Forelimb muscle (tissue), 1 donor: ENCODE measurements at places on chromosomes 6 and 20.

DNA sequence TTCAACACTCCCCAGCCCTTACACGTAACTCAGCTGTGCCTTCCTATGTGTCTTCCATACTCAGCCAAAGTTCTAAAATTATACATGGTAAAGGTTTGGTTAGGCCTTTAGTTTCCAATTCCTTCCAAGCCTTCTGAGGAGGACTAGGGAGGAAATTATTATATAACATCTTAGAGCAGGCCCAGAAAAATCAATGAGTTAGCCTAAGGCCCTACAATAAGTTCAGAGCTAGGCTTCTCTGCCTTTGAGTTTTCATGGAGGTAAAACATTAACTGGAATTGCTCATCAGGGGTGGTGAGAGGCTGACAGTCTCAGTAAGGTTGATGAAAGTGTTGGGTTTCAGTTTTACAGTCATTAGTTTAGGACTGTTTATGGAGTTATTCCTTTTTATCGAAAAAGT, 286.0 kb downstream of the ADGB start:
- DNase-seq = no peak

- no peak for DNase-seq
Measured at GRCh38 chr6:166764473-166765233, 137.6 kb upstream of the RPS6KA2 start.

DNA sequence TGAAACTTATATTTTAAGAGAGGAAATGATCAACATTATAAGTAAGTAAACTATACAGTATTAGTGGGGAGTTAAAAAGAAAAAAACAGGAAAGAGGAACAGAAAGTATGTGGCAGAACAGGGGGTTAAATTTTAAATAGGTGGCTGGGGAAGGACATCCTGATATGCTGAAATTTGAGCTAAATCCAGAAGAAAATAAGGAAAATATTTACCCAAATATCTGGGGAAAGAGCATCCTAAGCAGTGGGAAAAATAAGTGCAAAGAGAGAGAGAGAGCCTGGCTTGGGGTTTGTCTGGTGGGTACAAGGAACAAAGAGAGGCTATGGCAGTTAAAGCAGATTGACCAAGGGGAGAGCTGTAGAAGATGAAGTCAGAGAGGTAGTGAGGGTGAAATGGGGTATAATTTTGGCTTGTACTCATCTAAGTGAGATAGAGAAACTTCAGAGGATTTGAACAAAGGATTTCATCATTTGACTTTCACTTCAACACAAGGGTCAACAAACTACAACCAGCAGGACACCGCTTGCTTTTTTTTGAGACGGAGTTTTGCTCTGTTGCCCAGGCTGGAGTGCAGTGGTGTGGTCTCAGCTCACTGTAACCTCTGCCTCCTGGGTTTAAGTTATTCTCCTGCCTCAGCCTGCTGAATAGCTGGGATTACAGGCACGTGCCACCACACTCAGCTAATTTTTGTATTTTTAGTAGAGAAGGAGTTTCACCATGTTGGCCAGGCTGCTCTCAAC, 328.4 kb upstream of the CNR1 start:
- no peak for DNase-seq

GRCh38 chr6:138044458-138044857, 62.8 kb downstream of the PERP start:
- no peak for DNase-seq

GRCh38 chr6:36141091-36141490, 10.8 kb downstream of the MAPK13 start:
- DNase-seq = no peak

- no peak for DNase-seq
Measured at GRCh38 chr6:29938746-29939508, 3.4 kb upstream of the HLA-A start.

GRCh38 chr6:168124921-168125320, 45.9 kb upstream of the FRMD1 start:
- DNase-seq = no peak

- no peak for DNase-seq
Measured at GRCh38 chr6:68040780-68041179, 594.3 kb upstream of the ADGRB3 start.

- no peak for DNase-seq
Measured at GRCh38 chr6:26571592-26572296, 25.0 kb upstream of the ABT1 start.

GRCh38 chr6:160929831-160930230, 61.7 kb upstream of the MAP3K4 start:
- no peak for DNase-seq

DNA sequence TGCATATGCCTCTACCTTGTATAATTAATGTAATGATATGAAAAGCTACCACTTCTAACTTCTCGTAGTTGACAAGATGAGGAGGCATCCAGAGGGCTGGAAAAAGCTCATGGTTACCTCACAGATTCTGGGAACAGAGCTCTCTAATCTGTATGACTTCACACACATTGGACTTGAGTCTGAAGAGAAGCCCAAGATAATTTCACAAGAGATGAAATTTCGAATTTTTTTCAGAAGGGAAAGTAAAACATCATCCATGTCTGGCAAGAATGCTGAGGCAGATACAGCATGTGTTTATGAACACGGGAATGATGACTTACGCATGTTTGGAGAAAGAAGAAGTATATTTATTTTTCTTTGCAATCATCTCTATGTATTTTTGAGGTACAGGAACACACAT, 141.8 kb upstream of the TENT5A start:
- DNase-seq = peak; percentile 67

- no peak for DNase-seq
Measured at GRCh38 chr6:109496036-109496772, 13.2 kb upstream of the ZBTB24 start.

DNA sequence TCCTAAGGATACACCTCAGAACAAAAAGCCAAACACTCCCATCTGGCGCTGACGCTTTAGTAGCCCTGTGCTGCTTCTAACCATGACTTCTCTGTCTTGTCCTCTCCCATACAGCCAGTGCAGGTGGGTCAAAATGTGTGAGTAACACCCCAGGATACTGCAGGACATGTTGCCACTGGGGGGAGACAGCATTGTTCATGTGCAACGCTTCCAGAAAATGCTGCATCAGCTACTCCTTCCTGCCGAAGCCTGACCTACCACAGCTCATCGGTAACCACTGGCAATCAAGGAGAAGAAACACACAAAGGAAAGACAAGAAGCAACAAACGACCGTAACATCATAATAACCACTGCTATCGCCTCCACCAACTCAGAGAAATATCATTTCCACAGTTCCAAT, 1.4 kb downstream of the DEFB132 start:
- DNase-seq = no peak

GRCh38 chr20:41984031-41984430, 365.9 kb upstream of the CHD6 start:
- no peak for DNase-seq

- DNase-seq = no peak
Measured at GRCh38 chr20:14955399-14955798, 618.0 kb upstream of the FLRT3 start.

DNA sequence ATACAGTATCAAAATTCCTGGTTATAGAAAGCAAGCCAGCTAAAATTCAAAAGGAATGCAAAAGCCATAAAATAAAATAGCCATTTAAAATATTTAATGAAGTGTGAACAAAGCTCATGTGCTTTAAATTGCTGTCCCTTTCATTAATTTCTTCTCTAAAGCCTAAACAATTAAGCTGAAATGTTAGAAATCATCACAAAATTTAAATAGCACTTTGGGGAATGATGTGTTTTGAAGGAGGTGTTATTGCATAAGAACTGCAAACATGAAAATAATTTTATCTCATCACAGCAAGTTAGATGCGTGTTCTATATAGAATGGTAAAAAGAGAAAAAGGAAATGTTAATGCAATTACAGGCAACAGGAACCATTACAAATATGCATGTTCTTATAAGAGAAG, 111.0 kb downstream of the RIMS1 start:
- no peak for DNase-seq

DNA sequence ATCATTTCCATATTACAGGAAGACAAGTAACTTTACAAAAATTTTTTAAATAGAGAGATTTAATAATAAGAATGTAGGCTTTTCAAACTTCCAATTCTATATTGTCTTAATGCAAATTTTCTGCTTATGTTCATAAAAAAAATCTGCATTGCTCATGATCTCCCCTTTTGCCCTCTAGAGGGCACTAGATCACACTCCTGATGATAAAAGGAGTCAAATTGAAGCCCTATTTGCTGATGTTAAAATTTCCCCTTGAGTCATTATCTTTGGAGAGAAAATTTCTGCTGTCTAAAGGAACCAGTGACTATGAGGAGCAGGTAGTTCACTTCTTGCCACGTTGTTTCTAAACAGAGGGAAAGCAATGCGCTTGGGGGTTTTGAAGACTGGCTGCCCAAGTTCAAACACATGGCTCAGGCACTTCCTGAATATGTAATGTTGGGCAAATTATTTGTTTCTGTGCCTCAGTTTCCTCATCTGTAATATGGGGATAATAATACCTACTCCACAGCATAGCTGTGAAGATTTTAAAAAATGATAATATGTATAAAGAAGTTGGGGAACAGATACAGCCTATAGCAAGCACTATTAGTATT, 874.2 kb downstream of the TFAP2A start:
- no peak for DNase-seq

GRCh38 chr20:26169506-26169905, 472.9 kb upstream of the ZNF337 start:
- no peak for DNase-seq

DNA sequence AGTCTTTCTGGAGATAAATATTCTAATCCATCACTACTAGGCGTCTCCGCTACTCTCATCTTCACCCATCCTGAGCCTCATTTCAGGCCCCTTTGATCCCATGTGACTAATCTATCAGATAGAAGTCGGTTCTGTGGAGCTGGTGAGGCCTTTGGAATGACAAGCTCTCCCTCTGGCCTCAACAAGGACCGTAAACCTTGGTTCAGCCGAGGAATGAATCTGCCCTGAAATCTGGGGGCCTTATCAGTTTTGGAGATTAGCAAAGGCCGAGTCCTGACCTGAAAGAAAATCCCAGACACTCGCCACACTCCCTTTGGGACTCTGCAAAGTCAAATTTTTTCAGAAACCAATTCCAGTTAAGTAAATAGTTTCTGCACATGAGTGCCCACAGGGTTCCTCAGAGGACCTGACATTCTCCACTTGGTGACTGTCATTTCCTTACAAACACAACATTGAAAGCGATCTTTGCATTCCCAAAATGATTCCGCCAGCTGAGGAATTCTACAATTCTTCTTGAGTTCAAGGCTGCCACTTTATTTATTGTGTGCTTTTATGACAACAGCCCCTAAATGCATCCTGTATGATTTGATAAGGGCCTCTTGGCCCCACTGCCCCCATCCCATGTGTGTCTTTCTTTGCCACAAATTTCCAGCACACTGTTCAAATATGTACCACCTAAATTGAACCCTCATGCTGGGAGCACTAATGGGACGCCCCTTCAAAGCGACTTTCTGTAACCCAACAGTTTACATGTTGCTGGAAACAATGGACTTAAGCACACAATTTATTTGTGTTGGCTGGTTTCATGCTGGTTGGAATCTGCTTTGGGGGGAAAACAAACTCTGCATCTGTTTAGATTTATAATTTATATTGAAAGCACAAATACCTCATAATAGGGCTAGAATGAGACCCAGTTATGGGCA, 10.0 kb upstream of the RIPOR3 start:
- DNase-seq = no peak

DNA sequence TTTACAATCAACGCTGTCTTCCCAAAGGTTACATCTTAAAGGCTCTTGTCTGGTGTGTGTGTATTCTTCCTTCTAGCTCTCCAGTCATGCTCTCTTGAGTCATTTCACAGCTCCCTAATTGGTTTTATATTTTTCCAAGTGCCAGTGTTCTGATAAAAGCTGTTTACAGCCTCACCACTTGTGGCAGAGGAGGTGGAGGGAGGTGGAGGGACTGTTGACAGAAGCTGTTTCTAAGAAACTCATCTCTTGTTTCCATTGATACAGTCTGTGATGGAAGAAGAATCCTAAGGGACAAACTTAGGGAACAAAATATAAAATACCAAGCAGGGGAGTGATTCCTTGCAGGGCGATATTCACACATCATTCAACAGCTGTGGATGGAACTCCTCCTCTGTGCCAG, 64.0 kb downstream of the QRSL1 start:
- no peak for DNase-seq

DNA sequence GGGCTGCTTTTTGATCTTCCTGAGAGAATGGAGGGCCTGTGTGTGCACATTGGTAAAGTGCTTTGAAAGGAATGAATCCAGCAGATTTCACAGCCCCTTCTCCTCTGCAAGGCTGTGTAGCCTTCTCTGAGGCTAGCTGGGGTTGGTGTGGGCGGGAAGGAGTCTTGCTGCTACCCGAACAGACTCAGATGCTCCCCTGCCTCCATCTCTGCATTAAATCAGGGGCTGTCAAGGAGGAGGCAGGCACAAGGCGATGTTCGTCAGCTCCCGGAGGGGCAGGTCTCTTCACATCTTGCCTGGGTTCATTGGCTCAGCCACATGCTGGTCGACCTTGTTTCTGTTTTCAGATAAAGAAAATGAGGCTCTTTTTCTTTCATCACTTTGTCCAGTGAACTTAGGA, 291.5 kb upstream of the SULF2 start:
- DNase-seq = no peak

DNA sequence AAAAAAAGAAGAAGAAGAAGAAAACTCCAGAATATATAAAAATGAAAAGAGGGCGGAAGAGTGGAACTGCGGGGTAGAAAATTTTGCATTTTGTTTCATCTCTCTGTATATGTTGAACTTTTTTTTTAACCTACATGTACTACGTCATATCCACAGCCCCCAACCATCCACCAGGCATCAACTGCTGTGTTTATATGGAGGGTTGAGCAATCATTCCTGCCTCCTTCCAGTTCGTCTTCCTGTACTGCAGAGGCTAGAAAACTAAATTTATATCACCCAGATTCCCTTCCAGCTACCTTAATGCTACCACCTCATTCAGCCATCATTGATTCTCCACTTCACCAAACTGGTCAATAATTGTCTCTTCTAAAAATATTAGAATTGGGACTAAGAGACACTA, 9.5 kb upstream of the SIGLEC1 start:
- no peak for DNase-seq

DNA sequence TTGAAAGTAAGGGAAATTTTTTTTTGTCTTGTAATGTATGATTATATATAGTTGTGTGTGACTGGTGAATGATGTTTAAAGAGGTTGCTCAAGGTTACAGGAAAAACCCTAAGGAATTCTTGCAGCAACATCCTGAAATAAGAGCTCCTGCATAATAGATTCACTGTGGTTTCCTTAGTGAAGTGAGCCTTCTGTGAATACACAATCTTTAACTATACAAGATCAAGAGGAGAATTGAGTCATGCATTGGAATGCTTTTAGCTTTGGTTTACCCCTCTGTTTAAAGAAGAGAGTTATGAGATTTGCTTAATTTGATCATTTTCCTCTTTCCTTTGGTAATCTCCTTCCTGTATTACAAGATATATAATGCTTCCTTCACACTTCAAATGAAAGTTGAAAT, 141.6 kb upstream of the EYA4 start:
- DNase-seq = no peak

DNA sequence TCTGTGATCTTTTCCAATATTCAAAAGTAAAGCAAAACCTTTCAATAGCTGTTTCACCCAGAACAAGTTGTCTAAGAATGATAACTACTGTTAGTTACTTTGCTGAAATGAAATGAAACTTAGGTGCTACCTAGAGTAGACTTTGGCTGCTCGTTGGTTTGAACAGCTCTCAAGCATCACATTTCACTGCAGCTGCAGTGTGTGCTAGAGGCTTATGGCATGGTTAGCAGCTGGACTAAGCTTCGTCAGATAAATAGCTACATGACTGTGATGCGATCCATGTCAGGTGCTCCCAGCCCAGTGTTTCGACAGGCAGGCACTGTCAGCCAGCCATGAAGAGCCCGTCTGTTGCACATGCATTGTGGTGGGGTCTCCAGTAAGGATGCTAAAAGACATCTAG, 201.1 kb downstream of the TFAP2B start:
- DNase-seq = no peak
